Epithelial cell of prostate (primary cell): ENCODE measurements at places on chromosomes 11 and 22.

- no peak for DNase-seq
These were observed 1.0 kb downstream of the SFI1 start for GRCh38 chr22:31497148-31497938.

GRCh38 chr22:26656891-26657851, at the start of gene MIAT:
Gene MIAT, plus strand, starts transcription at chr22:26657588.
- DNase-seq = no peak

DNA sequence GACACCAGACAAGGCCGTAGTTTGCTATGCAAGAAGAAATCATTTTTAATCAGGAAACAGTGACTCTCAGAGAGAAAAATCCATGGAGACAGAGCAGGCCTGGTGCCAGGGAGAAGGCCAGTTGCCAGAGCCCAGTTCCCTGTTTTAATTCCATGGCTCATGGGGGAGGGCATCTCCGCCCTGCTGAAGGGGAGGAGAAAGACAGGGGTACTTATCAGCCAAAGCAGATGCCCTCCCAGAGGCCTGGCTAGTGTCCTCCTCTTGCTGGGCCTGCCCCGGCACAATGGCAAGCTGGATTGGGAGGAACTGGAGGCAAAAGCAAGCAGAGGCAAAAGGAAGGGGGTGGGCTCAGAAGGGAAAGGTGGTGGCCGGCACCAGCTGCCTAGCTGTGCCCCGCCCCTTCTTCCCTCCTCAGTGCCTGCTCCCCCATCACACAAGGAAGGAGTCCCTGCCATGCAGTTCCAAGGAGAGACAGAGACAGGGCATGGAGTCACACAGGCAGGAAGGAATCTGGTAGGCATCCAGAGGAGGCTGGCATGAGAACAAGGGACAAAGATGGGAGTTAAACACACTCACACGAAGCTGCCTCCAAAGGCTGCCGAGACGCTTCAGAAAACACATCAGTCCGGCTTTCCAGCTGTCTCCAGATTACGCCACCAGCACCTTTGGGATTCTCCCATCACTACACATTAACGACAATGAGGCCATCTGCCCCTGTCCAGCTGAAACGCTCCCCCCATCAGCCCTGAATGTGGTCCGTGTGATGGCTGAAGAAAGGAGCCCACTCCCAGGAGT, 591.8 kb downstream of the BUD13 start:
- no peak for DNase-seq

GRCh38 chr11:94272738-94273313, 31.6 kb upstream of the IZUMO1R start:
- DNase-seq = no peak

- DNase-seq = no peak
These were observed 44.2 kb downstream of the PPFIA1 start for GRCh38 chr11:70314730-70315129.

- no peak for DNase-seq
These were observed 16.2 kb downstream of the EIF4G2 start for GRCh38 chr11:10792385-10793068.

- DNase-seq = no peak
These were observed 219.7 kb downstream of the CEP164 start for GRCh38 chr11:117547195-117547850.

GRCh38 chr11:117146521-117146920, 2.4 kb downstream of the PAFAH1B2 start:
- DNase-seq = no peak

- no peak for DNase-seq
These were observed 16.2 kb upstream of the PVALB start for GRCh38 chr22:36833073-36833472.

- DNase-seq = no peak
These were observed at the start of gene TMEM223 for GRCh38 chr11:62791501-62792201. Gene TMEM223, minus strand, starts transcription at chr11:62792006. Its CDS starts 12 bp downstream, at chr11:62791994.

DNA sequence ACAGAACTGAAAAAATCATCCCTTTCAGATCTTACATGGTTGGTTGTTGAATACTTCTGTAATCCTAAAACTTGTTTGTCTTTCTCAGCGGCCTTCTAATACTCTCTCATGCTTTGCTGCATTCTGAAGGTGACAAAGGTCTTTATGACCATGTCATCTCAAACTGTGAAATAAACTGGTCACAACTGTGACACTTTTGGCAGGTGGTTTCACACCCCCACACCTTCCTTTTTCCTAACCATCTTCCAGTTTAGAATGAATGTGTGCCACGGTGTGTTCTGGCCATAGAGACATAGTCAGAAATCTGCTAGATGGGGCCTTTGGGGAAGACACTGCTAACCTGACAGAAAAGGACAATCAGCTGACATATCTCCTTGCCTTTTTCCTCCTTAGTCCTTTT, 14.7 kb upstream of the RFPL3 start:
- DNase-seq = no peak

- DNase-seq = no peak
These were observed 114.7 kb downstream of the CSTPP1 start for GRCh38 chr11:47051217-47051616.

DNA sequence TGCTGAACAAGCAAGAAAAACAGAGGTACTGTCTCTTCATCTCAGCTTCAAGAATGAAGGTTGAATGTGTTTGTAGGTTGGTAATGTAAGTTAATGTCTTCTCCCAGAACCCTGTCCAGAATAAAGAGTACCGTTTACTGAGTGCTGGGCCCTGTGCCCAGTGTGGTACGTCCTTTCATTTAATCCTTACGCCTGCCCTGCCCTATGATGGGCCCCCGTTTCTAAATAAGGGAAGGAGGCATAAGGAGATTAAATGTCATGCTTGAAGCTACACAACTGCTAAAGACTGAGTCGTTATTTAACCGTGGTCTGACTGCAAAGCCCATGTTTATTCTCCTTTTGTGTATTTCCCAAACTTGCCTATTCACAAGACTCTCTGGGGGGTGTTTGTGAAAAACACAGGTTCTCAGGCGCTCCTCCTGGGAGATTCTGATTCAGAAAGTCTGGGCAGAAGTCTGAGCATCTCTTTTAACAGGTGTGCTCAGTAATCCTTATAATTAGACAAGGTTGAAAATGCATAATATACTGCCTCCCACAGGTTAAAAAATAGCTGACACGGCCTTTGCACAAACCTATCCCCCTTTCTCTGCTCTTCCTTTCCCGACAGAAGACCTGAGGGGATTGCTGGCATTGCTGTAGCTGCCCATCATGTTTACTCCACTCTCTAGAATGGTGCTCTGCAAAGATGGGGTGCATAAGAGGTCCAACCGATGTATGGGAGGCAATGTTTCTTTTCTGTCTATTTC, 56.3 kb upstream of the ZBTB44 start:
- DNase-seq = no peak

- DNase-seq = no peak
These were observed 41.6 kb downstream of the FDX1 start for GRCh38 chr11:110471371-110471770.

- DNase-seq = peak; percentile 98
These were observed 56.0 kb upstream of the OR5AK2 start for GRCh38 chr11:56932572-56933220.

DNA sequence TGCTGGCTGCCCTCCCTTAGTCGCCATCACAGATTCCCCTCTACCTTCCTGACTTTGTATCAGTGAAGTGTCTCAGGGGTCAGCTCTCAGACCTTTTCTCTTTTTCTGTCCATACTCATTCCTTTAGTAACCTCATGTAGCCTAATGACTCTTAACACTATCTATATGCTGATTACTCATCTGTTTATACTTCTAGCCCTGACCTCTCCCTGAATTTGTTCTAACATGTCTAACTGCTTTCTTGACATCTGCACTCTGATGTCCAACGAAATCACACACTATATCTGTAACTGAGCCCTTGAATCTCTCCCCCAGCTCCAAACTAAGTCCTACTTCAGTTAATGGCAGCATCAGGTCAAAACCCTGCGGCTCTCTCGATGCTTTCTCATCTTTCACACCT, 135.8 kb upstream of the TIMP3 start:
- peak; percentile 51 for DNase-seq

DNA sequence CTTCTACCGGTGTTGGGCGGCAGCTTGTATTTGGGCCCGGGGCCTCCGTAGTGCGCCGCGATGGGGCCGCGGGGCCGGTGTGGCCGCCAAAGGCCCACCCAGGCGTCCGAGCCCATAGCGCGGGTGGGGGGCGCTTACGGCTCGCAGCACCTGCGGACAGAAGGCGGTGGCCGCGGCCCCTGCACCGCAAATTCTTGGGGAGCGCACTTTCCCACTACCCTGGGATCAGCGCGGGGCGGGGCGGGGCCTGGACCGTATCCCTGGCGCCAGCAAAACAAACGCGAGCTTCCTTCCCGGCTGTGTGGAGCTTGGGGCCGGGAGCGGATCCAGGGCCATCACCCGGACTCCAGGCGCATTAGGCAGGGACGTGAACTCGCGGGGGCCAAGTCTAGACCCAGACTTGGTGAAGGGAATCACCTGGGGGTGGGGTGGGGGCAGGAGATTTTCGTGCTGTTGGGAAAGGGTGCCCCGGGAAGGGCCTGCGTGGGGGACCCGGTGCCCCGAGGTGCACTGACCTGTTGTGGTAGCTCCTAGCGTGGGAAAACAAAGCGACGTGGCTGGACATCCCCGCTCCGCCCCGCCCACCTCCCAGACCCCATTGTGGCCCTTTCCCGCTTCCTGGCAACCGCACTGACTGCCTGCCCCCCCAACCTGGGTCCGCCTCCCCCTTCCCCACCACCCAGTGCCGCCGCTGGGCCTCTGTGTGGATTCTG, 2.3 kb upstream of the TYMP start:
- no peak for DNase-seq

GRCh38 chr11:115724666-115725065, 220.5 kb upstream of the CADM1 start:
- DNase-seq = peak; percentile 81

- DNase-seq = no peak
These were observed 29.8 kb downstream of the MAML2 start for GRCh38 chr11:96313163-96313562.

- no peak for DNase-seq
These were observed 127.2 kb downstream of the MAML2 start for GRCh38 chr11:96215826-96216225.

GRCh38 chr11:11186249-11186648, 166.8 kb downstream of the CSNK2A3 start:
- DNase-seq = no peak

DNA sequence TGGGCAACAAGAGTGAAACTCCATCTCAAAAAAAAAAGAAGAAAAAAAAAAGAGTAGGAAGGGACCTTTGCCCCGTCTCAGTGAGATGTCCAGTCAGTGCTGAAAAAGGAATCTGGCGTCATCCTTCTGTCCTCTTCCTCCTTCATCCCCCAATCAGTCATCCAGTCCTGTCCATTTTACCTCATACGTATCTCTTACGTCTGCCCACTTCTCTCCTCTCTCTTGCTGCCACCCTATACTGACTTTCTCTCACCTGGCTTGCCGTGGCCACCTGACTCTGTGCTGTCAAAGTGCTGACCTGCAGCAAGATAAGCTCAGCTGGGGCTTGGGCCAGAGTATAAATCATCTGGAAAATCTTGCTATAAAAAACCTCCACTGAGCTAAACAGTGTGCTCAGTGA, 13.6 kb downstream of the SEPTIN3 start:
- no peak for DNase-seq

DNA sequence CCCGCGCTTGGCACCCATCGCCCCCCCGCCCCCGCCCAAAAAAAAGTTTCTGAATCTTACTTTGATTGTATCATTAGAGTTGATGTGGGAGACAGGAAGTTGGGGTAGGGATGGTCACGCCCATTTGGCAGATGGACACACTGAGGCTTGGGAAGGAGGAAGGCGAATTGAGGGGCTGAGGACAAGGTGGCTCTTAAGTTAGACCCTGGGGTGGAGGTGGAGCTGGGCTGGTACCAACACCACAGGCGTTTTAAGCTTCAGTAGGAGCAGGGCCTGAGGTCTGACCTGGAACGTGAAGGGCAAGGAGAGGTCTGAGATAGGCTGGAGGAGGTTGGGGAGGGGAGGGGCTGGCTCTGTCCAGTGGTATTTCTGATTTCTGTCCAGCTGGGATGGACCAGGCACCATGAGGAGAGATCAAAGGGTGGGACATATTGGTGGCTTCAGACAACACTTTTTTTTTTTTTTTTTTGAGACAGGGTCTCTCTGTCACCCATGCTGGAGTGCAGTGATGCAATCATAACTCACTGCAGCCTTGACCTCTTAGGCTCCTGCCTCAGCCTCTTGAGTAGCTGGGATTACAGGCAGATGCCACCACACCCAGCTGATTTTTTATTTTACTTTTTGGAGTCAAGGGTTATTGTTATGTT, 799 bp upstream of the CDC42BPG start:
- DNase-seq = no peak

- DNase-seq = no peak
These were observed 38.5 kb downstream of the OSBP2 start for GRCh38 chr22:30733181-30733631.

DNA sequence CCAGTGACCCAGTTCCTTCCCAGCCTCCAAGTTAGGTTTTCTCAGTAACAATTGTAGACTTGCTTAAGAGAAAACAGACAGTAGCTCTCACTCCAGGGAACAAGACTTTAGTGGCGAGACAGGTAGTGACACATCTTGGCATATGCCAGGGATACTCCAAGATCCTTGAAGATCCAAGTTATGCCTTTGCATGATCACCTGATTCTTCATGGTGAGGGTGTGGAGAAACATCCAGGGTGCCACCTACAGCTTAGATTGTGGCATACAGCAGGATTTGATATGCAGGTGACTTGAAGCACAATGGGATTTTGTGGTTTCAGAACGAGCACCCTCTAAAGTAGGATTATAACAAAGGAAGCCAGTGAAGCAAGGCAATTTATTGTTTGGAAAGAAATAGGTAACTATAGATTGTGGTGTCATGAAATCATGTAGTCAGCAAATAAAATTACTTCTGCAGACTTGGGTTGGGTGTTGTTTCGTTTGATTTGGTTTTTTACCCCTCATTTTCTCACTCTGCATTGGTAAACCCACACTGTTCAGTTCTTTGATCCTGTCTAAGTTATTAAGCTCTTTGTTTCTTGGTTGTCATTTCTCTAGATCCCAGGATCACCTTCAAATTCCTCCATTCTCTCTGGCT, 9.2 kb downstream of the POU2AF3 start:
- no peak for DNase-seq

- DNase-seq = no peak
These were observed 70.1 kb upstream of the TENM4 start for GRCh38 chr11:79510960-79511359.

DNA sequence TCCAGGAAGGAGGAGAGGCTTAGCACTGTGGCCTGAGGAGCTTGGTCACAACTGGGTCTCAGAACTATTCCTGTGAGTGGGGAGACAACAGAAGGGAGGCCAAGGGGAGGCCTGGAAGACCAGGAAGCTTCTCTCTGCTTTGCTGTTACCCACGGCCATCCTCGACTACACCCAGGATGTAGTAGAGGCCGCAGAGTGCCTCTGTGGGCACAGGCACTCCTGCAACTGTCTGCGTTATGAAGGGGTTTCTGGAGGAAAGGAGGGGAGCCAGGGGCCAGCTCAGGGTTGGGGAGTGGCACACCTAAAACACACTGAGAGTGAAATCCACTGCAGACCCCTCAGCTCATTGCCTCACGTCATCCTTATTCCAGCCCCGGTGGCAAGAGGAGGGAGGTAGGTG, 3.8 kb upstream of the MFRP start:
- no peak for DNase-seq

DNA sequence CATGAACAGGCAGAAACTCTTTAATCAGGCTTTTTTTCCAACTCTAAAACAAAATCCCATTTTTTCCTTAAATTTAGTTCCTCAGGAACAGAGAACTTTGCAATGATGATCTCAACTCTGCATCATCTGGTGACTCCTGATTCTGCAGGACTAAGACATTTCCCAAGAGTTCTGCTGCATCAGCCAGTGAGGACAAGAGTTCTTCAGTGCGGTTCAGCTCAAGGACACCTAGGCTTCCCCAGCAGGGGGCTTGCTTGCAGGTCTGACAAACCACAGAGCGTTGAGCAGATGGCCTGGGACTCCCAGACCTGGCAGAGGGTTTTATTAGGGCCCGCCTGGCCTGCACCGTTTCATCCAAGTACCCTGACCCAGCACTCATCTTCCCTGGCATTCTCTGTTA, 6.4 kb downstream of the CDCA5 start:
- DNase-seq = no peak

GRCh38 chr11:123510579-123510905, 80.5 kb downstream of the GRAMD1B start:
- DNase-seq = no peak
